ENCODE measurements at places on chromosomes 5 and 9.
A peak's percentile ranks its signal among the peaks of the same experiment; 100 is the strongest.

- DNase-seq: no peak
Observed at GRCh38 chr5:1522601-1523479, 920 bp downstream of the LPCAT1 start.

DNA sequence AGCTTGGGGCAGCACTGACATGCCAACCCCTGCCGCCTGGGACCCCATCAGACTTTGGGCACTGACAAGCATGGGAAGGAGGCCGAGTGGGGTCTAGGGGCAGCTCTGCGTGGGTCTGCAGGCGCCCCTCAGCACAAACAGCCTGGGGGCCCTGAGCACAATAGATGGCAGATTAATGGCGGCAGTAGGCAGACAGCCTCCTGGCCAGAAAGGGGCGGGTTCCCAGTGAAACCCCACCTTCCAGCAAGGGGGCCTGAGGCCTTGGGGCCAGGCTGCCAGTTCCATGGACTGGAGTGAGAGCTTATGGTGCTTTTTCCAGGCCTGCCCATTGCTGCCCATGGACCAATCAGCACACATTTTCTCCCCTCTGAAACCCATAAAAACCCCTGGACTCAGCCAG, 2031.2 kb downstream of the EFNA5 start:
- DNase-seq: no peak

DNA sequence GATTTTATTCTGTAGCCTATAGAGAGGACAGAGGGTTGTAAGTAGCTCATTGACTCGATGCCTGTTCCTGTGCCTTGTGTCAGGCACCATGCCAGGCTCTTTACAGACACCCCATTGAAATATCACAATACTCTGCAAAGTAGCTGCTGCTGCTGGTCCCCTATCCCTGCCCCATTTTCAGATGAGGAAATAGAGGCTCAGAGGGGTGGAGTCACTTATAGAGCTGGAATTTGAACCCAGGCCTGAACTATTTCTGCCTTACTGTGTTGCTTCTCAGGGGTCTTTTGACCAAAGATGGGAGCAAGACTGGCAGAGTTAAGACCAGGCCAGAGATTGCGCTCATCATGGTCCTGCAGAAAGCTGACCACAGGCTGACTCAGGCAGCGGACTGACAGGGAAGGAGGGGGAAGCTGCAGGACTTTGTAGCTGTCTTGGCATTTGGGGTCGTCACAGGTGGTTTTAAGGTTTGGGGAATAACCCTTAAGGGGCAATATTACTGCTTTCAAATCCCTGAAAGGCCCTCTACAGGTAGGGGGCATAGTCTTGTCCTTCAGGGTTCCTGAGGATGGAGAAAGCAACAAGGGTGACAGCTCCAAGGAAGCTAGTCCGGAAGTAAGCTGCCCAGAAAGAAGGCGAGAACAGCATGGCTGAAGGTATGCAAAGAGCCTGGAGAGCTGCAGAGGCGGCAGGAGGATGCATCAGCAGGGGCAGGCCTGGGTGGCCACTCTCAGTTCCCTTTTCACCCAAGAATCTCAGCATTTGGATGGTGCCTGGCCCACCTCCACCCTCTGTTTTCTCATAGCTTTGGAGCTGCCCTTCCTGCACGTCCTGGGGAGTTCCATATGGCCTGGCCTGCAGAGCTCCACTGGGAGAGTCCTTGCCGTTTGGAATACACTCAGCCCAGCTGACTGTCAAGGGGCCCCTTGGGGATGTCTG, 18.3 kb upstream of the NDST1 start:
- no peak for DNase-seq

DNA sequence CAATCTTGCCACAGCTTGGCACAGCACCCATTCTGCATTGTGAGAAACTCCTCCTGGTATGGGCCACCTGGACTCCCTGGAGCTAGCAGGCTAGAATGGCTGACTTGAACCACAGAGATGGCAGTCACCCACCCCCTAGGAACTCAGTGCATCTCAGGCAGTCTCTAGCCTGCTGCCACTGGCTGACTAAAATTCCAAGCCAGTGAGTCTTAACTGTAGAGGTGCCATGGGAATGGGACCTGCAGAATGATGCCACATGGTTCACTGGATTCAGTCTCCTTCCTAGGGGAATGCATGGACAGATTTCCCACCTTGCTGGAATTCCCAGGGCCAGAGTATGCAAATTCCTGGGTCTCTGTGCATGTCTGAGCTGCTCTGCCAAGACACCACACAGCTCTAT, 382.9 kb downstream of the MAN2A1 start:
- no peak for DNase-seq

DNA sequence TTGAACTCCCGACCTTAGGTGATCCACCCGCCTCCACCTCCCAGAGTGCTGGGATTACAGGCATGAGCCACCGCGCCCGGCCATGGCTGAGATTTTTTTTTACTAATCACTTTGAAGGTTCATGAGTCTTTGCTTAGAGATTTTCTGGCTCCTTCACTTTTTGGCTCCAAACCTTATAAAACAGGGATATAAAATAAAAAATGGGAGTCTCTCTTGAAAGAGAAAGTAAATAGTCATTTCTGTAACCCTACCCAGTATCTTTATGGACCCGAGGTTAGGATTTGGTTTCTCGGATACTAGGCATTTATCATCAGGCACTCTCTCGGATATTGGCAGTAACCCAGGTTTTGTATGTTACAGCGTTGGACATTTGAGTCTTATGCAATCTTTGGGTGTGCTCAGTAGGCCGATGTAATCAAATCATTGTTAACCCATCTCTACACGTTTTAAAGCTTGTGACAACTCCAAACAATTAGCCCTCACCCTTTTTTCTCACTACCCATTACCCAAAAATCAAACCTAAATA, 25.3 kb downstream of the STXBP1 start:
- no peak for DNase-seq

GRCh38 chr9:107870927-107871680, 381.5 kb upstream of the KLF4 start:
- DNase-seq: no peak

GRCh38 chr5:40780199-40780598, 18.0 kb downstream of the PRKAA1 start:
- DNase-seq: no peak

GRCh38 chr5:134097211-134097749, 17.2 kb upstream of the TCF7 start:
- DNase-seq: no peak

DNA sequence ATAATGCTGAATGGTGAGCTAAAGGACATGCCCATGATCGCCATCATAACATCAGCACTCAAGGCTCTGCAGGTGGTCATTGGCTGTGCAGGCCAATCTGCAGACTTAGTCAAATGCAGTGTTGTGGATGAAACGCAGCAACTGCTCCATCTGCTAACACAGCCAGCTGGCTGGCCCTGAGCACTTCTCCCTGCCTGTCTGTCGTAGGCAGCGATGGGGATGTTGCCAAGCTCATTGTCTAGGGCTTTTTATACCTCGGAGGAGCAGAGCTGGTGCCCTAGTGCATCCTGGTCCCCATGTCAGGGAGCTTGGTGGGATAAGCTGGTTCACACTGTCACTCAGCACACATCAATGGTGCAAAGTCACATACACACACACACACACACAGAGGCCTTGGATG, 189.4 kb downstream of the TENT4A start:
- DNase-seq: no peak

GRCh38 chr9:35116539-35116897, 856 bp upstream of the ATOSB start:
- DNase-seq: no peak

DNA sequence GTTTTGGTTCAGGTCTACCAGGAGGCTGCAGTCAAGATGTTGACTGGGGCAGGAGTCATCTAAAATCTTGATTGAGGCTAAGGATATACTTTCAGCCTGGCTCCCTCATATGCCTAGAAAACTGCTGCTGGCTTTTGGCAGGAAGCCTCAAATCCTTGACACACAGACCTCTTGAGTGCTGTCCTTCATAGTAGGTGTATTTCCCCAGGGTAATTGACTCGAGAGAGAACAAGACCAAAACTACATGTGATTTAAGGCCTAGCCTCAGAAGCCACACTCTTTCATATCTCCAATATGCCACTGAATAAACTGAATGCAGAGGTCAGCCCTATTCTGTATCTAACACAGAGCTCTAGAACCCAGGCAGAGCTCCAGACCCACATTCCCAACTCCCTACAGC, 402.3 kb upstream of the ADAMTS16 start:
- DNase-seq: no peak

- DNase-seq: no peak
Observed at GRCh38 chr9:72454871-72455491, 66.4 kb upstream of the TMC1 start.

DNA sequence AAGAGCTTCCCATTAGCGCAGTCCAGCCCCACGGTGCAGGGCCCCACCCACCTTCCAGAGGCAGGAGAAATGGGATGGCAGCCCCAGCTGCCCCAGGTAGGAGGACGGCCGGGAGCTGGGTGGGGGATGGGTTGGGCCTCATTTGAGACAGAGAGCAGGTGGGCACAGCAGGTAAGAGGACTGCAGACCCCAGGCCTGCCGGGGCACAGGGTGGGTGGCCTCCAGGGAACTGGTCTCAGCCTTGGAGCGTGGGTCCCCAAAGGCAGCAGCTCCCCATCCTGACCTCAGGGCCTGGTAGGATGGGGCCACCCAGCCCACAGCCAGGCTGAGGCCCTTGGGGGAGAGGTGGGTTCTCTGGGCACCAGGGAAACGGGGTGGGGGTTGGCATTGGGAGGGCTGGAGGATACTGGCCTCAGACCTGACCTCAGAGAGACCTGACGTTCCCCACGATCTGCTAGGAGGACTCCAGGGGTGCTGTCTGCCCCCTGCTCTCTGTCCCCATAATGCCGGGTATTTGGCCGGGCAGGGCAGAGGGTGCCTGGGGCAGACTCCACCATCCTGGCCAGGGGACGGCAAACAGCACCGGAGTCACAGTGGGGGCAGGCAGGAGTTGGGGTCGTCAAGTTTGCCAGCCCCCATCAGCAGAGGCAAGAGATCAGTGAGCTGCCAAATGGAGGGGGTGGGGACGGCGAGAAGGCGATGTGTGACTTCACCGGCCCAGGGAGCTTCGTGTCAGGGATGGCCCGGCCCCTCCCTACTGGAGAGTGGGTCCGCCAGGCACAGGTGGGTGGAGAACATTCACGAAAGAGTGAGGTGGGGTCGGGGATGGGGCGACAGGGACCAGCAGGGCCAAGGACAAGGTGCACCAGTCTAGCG, 6.8 kb upstream of the QRFP start:
- no peak for DNase-seq

DNA sequence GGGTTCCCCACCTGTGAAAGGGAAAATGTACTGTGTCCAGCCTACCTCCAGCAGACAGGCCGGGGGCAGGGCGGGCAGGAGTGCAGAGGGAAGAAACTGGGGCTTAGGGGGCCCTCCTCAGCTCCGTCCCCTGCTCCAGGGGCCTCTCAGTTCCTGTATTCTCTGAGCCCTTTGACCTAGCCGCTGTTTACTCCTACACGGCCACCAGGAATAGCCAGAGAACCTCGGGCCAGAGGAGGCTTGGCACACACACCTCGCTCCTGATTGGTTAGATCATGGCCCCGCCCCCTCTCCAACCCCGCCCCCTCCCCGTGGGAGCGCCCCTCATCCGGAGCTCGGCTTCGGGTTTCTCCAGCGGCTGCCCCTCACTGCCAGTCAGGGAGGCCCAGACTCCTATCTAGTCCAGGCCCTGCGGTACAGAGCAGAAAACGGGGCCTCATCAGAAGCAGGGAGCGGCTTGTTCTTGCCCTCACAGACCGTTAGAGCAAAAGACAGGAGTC, 2.2 kb downstream of the ST6GALNAC6 start:
- no peak for DNase-seq

GRCh38 chr5:133284306-133284705, 232.5 kb downstream of the HSPA4 start:
- no peak for DNase-seq

DNA sequence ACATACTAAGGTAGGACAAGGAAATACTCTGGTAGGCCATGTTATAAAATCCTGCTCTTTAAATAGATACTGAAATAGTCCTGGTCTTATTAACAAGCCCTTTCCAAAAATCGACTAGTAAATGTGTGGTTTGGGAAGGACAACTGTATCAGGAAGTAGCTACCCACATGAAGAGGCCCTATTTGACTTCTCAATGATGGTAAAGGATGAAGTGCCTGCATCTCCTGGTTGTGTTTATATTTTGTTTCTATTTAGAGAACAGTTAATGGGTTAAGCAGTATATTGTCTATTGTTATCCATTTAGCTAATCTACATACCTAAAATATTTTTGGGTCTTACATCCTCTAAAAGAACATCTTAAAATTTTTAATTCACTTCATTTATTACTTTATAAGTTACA, 12.5 kb downstream of the GDF9 start:
- no peak for DNase-seq

DNA sequence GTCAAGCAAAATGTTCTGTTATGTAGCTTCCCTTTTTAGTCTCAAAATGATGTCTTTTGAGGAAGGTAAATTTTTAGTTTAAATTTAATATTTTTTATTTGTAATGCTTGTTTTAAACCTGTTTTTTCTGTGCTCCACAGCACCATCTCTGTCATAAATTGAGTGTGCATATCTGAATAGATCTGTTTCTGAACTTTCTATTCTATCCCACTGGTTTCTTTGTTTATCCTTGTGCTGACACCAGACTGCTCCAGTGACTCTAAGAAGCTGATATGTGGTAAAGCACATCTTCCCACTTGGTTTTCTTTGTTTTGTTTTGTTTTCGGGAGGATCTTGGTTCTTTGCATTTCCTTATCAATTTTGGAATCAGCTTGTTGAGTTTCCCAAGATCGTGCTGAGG, 7.1 kb upstream of the RNF145 start:
- DNase-seq: no peak

- peak; percentile 66 for DNase-seq
Observed at GRCh38 chr5:176541338-176542134, 4.3 kb upstream of the RNF44 start.

DNA sequence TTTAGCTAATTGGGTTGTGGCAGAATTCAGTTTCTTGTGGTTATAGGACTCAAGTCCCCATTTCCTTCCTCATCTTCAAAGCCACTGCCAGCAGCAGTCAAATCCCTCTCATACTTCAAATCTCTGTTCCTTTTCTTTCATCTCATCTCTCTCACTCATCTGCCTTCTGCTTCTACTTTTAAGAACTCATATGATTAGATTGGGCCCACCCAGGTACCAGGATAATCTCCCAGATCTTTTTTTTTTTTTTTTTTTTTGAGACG, 8.0 kb upstream of the REEP5 start:
- DNase-seq: no peak

GRCh38 chr9:96442491-96442890, 7.5 kb upstream of the HABP4 start:
- DNase-seq: no peak
